A549 treated with GW870086 at 1 μM for 4 hours (cell line): ENCODE measurements at places on chromosomes 4 and X. TPM values are rescaled to one million over a fixed set of nuclear protein-coding genes. Genes with fewer than 3 reads are reported as not detected.

POU3F4 gene
- total RNA-seq = not detected in 5 replicates

DUX4 gene
- not detected in 5 replicates for total RNA-seq

SFRP2 gene
- total RNA-seq = 0.06 TPM in 1 of 5 replicates, not detected in the others

PABPC4L gene
- total RNA-seq = 0.03 to 0.10 TPM (median 0.06 TPM) in 4 of 5 replicates, not detected in the other

TRIML2 gene
- total RNA-seq = 39.1 to 59.1 TPM (median 46.0 TPM) in 5 replicates

TNMD gene
- total RNA-seq = not detected in 5 replicates

PACRGL gene
- 9.4 to 14.7 TPM (median 11.8 TPM) in 5 replicates for total RNA-seq

CSN3 gene
- total RNA-seq = not detected in 5 replicates

GC gene
- not detected in 5 replicates for total RNA-seq

TXK gene
- total RNA-seq = 0.10 to 0.34 TPM (median 0.24 TPM) in 4 of 5 replicates, not detected in the other

POU4F2 gene
- not detected in 5 replicates for total RNA-seq

NCAPG gene
- 22.6 to 30.3 TPM (median 25.7 TPM) in 5 replicates for total RNA-seq

PDZD4 gene
- total RNA-seq = 2.2 to 4.1 TPM (median 3.4 TPM) in 5 replicates

ITIH6 gene
- total RNA-seq = 0.02 TPM in 1 of 5 replicates, not detected in the others

LONRF3 gene
- 2.8 to 3.6 TPM (median 3.3 TPM) in 5 replicates for total RNA-seq

XKRX gene
- 0.66 to 0.79 TPM (median 0.70 TPM) in 5 replicates for total RNA-seq

EREG gene
- 14.3 to 28.3 TPM (median 21.8 TPM) in 5 replicates for total RNA-seq

LPAR4 gene
- not detected in 5 replicates for total RNA-seq

ZNF674 gene
- total RNA-seq = 2.3 to 4.4 TPM (median 2.5 TPM) in 5 replicates

SLITRK2 gene
- not detected in 5 replicates for total RNA-seq

SHROOM3 gene
- total RNA-seq = 8.3 to 11.7 TPM (median 10.8 TPM) in 5 replicates

BEX1 gene
- not detected in 5 replicates for total RNA-seq

ATP7A gene
- 2.6 to 3.7 TPM (median 3.6 TPM) in 5 replicates for total RNA-seq

F8A2 gene
- not detected in 5 replicates for total RNA-seq

SPANXC gene
- total RNA-seq = 0.58 to 0.65 TPM (median 0.64 TPM) in 3 of 5 replicates, not detected in the others

PNMA6A gene
- total RNA-seq = 3.7 to 5.1 TPM (median 4.5 TPM) in 5 replicates

KANTR gene
- total RNA-seq = 1.2 to 1.4 TPM (median 1.3 TPM) in 5 replicates

SGCB gene
- total RNA-seq = 17.5 to 18.9 TPM (median 18.2 TPM) in 5 replicates

FABP2 gene
- total RNA-seq = not detected in 5 replicates

NAA11 gene
- total RNA-seq = not detected in 5 replicates

PDCL2 gene
- not detected in 5 replicates for total RNA-seq

ADH7 gene
- total RNA-seq = not detected in 5 replicates

CXorf49 gene
- total RNA-seq = not detected in 5 replicates

GLRA2 gene
- not detected in 5 replicates for total RNA-seq

CTAG2 gene
- total RNA-seq = not detected in 5 replicates

FOXR2 gene
- not detected in 5 replicates for total RNA-seq

CXCL9 gene
- total RNA-seq = not detected in 5 replicates

PRRG1 gene
- total RNA-seq = 5.6 to 6.6 TPM (median 6.1 TPM) in 5 replicates

CENPVL2 gene
- not detected in 5 replicates for total RNA-seq

EDNRA gene
- 0.24 to 0.58 TPM (median 0.30 TPM) in 5 replicates for total RNA-seq

FAM9C gene
- 0.13 TPM in 1 of 5 replicates, not detected in the others for total RNA-seq

P2RY4 gene
- 0.13 TPM in 1 of 5 replicates, not detected in the others for total RNA-seq

TMEM144 gene
- total RNA-seq = 3.4 to 3.7 TPM (median 3.6 TPM) in 5 replicates

CPZ gene
- 0.17 to 0.25 TPM (median 0.20 TPM) in 4 of 5 replicates, not detected in the other for total RNA-seq

ASB12 gene
- total RNA-seq = not detected in 5 replicates

TGIF2LX gene
- not detected in 5 replicates for total RNA-seq

KLB gene
- 0.08 to 0.15 TPM (median 0.11 TPM) in 5 replicates for total RNA-seq

GPR119 gene
- total RNA-seq = not detected in 5 replicates

SMPX gene
- 0.15 TPM in 1 of 5 replicates, not detected in the others for total RNA-seq

MAGEC3 gene
- not detected in 5 replicates for total RNA-seq
